Stimulated activated CD4-positive, alpha-beta T cell treated with anti-CD3 and anti-CD28 coated beads, Interleukin-2, amount 100 ng/mL, for 48 hours (primary cell): ENCODE measurements at places on chromosomes 3 and 15.
A peak's percentile ranks its signal among the peaks of the same experiment; 100 is the strongest.

- no peak for DNase-seq
Measured at GRCh38 chr3:16825617-16826204, 59.0 kb upstream of the PLCL2 start.

DNA sequence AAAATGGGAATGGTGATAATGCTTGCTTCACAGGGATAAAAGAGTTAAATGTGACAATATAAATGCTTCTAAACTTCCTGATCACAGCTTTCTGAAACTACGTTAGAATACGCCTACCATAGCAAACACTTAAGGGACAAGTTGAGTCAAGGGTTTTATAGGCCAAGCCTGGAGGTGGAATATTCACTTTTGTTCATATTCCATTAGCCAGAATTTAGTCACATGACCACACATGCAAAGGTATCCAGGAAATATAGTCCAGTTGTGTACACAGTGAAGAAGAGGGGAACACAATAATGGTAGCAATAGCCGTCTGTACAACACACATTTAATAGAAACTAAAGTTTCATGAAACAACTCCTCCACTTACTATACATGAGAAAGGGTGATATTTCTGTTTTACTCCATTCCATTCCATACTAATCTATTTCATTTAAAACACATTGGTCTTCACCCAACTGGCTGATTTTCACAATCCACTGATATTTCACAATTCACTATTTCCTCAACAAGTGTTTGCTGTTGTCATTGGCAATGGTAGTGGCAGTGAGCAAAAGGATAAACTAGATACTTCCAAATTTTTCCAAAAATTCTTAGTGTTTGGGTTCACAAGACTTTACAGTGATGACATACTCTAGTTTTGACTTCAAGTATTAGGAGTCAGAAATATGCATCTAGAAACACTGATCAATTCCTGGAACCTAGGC lies 270.9 kb downstream of the ERC2 start:
- no peak for DNase-seq

GRCh38 chr15:42107473-42107872 lies 13.1 kb upstream of the PLA2G4D start:
- DNase-seq = peak; percentile 19

DNA sequence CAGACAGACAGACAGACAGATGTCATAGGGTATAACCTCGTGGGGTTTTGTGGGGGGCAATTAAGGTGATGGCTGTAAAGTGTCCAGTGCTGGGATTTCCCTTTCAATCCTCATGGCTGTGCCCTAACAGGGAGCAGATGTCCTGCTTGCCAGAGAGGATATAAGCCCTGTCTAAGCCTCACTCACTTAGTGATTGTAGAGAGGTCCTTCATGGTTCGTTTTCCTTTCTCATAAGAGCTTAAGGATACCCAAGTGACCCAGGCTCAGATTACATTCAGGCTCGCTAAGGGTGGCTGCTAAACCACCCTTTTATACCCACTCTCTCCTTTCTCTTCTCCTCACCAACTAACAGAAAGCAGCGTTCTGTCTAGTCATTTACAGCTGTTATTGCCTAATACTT lies 19.2 kb downstream of the LYSMD2 start:
- no peak for DNase-seq

DNA sequence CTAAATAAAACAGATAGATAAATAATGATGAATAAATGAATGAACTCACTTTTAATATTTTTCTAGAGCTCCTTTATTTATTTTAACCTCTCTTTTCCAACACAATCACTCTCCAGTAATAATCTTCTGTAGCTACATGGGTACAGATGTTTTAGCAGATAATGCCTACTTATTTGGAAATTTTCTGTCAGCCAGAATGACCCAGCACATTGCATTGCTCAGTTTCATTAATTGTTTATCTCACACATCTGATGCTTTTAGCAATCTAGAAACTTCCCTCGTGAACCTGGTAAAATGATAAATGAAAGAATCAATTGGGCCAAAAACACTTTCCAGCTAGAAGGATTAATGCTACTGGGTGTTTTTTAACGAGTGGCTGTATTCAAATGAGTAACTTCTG lies 14.9 kb upstream of the MYH15 start:
- DNase-seq = no peak

DNA sequence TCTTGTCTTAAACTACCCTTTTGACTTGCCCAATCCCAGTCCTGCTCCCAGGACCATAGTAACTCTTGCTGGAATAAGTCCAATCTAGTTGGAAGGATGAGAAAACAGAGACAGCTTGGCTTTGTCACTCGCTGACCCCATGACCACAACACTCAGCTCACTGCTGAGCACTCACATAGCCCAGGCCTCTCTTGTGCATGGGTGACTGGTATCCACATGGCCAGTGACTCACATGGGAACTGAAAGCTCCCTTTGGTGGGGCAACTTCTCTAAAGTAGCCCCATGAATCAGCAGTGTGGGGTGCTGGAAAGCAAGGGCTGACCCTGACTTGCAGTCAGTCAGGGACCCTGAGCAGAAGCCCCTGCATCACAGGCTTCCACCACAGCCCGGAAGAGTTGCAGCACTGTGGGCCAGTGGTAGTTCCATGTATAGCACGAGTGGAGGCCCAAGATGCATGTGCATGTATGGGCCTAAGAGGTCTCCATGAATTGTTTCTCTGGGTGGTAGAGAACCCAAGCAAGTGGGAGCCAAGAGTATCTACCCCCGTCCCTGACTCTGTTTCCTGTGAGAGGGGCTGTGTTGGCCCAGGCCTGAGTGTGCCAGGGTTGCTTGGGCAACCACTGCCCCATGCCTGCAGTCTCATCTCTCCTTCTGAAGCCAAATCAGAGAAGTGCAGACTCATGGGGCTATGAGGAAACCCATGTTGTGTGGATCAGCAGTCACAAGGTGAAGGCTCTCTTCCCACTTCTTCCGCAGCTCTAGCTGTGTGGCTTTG lies 62.1 kb upstream of the XCR1 start:
- DNase-seq = no peak

DNA sequence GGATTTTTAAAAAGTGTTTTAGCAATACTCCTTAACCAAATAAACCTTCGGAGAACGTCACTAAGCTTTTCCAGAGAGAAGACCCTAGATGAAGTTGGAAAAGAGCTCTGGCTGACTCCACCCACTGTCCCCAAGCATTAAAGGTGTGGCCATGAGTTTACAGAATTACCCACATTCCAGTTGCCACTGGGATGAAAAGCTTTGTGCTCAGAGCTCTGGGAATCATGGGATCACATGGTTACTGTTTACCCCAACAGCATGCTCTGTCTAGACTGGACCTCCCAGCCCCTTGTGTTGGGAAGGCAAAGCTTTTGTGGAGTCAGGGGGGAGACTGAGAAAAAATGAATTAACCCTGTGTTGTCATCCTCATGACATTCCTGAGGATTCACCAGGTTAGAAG lies 55.3 kb downstream of the CCK start:
- no peak for DNase-seq

GRCh38 chr3:89072642-89073041 lies 34.8 kb upstream of the EPHA3 start:
- DNase-seq = no peak

- no peak for DNase-seq
Measured at GRCh38 chr3:30069056-30069455, 537.3 kb upstream of the TGFBR2 start.

DNA sequence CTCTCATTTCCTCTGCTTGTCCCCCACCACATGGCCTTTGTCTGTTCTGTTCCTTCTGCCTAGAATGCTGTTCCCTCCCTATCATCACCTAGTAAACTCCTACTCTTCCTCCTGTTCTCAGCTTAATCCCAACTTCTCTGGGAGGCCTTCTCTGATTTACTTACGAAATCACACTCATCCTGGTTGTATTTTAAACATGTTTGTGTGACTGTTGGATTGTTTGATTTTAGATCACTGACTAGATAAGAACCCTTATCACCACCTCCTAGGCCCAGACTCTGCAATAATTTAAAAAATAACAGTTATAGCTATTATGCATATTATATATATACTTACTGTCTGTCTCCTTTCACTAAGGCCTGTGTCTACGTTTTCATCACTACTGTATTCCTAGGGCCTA lies 26.1 kb downstream of the ATP2B2 start:
- DNase-seq = no peak

- DNase-seq = no peak
Measured at GRCh38 chr15:83582381-83582780, 71.5 kb upstream of the ADAMTSL3 start.

DNA sequence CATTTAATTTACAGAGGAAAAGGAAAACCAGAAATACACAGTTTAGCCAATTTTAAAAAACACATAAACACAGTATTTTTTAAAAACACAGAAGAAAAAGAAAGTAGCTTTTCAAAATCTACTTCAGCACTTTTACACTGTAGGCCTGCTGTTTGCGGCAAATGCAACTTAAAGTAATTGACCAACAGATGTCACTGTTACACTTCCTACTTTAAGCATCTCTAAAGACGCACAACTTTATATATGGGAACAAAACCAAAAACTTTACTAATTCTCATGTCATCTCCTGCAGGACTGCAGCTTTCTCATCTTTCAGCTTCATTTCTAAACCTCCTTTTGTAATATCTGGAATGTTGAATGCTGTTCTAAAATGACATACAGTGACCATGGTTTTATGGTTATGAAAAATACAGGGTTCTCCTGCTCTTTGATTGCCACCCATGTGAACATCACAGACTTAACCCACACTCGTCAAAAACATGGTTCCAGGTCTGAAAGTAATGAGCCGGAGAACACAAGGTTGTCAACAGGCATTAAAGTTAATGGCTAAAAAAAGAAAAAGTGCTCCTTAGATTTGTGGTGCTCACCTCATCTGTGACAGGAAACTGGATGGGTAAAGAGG lies 107.9 kb downstream of the FMN1 start:
- no peak for DNase-seq

GRCh38 chr3:25033407-25034029 lies 394.5 kb upstream of the RARB start:
- peak; percentile 2 for DNase-seq

- no peak for DNase-seq
Measured at GRCh38 chr3:133123636-133124035, 85.4 kb downstream of the TMEM108 start.
